Anterior cingulate cortex (tissue), 58 donors: ENCODE measurements at places on chromosomes 11 and 22.

- no peak for DNase-seq
These were observed 528.6 kb downstream of the BRD1 start for GRCh38 chr22:49298834-49299750.

- DNase-seq = no peak
These were observed 55.5 kb upstream of the SLC5A12 start for GRCh38 chr11:26777372-26777808.

DNA sequence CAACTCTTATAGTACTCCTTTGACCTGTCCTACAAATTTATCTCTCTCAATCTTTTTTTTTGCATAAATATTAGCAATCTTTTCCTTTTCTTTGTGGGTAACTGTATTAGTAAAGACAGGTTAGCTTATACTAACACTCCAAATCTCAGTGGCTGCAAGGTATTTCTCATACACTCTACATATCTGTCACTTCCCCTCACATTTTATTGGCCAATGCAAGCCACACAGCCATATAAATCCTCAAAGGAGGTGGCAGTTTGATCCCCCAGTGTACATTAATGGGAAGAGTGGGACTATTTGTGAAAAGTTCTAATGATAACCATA, 42.6 kb upstream of the EED start:
- DNase-seq = no peak

GRCh38 chr11:62682518-62682917, 3.6 kb upstream of the UBXN1 start:
- DNase-seq = no peak

DNA sequence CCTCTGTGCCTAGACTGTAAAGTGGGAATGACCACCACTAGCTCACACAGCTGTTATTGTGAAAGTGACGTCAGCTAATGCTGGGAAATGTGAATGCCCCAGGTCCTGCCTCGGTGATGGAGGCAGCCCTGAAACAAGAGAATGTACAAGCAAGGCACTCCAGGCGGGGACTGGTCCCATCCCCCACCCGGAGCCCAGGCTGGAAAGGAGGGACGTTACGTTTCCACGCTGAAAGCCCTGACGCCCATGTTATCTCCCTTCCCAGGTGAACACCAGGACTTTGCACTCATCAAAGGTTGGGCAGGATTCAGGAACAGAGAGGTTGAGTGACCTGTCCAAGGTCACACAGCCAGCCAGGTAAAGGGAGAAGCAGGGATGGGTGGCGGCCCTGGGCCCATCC, 784 bp downstream of the SULT4A1 start:
- no peak for DNase-seq

GRCh38 chr11:4482445-4482844, at the start of gene OR52K1:
Gene OR52K1, plus strand, starts transcription at chr11:4482646. Its CDS starts 6,255 bp downstream, at chr11:4488901.
- no peak for DNase-seq

- DNase-seq = no peak
These were observed 16.0 kb upstream of the ADA2 start for GRCh38 chr22:17235149-17235655.

GRCh38 chr11:74754507-74755252, 6.0 kb downstream of the RNF169 start:
- no peak for DNase-seq

DNA sequence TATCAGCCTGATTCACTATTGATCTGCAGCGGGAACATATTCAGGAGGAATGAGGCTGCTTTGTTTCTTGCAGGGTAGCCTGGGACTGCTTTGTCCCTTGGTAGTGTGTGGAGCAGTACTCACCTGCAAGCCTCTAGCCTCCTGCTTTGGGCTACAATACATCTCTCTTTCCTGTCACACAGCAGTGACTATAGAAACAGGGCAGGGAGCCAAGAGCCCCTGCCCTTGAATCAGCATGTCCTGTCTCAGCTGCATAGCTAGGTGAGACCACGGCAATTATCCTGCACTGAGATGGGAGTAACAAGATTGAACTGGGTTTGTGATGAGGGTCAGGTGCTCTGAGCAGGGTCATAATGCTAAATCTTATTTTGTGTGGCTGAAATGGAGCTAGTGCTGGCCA, 191.9 kb downstream of the NELL1 start:
- no peak for DNase-seq

DNA sequence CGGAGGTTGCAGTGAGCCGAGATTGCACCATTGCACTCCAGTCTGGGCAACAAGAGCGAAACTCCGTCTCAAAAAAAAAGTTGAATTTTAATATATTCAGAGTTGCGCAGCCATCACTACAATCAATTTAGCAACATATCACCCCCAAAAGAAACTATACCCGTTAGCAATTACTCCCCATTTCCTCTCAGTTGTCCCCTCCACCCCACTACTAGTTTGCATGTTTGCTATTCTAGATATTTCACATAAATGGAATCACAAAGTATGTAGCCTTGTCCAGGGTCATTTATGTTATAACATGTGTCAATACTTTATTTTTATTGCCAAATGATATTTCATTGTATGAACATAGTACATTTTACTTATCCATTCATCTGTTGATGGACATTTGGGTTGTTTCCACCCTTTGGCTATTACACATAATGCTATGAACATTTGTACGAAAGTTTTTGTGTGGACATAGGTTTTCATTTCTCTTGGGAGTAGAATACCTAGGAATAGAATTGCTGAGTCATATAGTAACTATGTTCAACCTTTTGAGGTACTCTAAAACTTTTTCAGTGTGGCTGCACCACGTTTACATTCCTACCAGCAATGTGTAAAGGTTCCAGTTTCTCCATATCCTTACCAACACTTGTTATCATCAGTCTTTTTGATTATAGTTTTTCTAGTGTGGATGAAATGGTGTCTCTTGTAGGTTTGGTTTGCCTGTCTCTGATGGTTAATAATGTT, 2.2 kb downstream of the ZNF143 start:
- DNase-seq = no peak

DNA sequence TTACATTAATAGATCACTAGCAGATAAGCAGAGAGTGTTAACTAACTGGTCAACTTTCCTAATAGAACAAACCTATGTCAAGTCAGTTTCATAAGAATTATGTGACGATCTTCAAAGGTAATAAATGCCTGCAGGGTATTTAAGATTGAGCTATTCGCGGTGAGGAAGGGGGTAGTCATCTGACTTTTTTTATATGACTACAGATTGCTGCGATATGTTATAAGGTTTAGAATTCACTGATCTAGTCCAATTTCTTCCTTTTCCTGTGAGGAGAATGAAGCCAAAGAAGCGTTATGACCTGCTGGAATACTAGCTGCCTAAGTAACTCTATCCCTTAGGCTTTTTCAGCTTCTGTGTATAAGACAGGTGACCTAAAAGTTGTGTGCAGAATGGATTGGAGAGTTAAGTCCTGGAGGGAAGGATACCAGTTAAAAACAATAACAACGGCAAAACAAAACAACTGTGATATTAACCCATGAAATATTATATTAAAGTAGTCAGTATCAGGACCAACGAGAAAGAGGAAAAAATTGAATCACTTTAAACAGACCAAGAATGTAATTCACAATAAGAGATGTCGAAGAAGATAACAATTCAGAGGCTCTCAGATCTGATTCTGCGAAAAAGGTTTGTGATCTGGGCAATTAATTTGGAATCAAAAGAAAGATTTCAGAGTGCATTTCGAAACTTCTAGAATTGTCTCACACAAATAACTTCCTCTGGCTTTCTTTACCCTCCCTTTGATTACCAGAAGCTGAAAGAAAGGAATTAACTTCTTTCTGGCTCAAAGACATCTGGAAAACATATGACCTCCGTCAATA, 630 bp downstream of the CASP4 start:
- DNase-seq = no peak
